ENCODE measurements at places on chromosomes 3 and 15. TPM values are rescaled to one million over a fixed set of nuclear protein-coding genes. Genes with fewer than 3 reads are reported as not detected.

DNA sequence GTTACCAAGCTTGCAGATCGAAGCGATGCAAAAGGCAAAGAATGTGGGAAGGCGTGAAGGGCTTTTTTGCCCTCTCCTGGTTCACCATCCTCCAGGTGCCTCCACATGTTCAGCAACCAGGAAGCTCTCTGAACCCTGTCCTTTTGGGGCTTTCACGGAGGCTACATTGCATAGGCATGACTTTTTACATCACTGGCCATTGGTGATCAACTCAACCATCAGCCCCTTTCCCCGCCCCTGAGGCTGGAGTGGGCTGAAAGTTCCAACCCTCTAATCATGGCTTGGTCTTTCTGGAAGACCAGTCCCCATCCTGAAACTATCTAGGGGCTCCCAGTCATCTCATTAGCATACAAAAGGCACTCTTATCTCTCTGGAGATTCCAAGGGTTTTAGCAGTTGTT, 52.6 kb downstream of the UACA start:
- H3K4me1 ChIP-seq: peaks cover 54% of the 10 kb centered on the region
- H3K27me3 ChIP-seq: no peaks in the 10 kb centered on the region

- DNase-seq: no peak
- no peaks in the 10 kb centered on the region for H3K4me1 ChIP-seq
- no peak overlapping the region for H3K4me3 ChIP-seq
- no peaks in the 10 kb centered on the region for H3K27me3 ChIP-seq
Observed at GRCh38 chr3:187498211-187498724, 130.1 kb downstream of the RTP4 start.

GRCh38 chr15:40241269-40242212, 2.7 kb downstream of the PAK6 start:
- no peak overlapping the region for H3K27ac ChIP-seq
- H3K36me3 ChIP-seq: no peaks in the 10 kb centered on the region
- no peak overlapping the region for H3K4me3 ChIP-seq

DNA sequence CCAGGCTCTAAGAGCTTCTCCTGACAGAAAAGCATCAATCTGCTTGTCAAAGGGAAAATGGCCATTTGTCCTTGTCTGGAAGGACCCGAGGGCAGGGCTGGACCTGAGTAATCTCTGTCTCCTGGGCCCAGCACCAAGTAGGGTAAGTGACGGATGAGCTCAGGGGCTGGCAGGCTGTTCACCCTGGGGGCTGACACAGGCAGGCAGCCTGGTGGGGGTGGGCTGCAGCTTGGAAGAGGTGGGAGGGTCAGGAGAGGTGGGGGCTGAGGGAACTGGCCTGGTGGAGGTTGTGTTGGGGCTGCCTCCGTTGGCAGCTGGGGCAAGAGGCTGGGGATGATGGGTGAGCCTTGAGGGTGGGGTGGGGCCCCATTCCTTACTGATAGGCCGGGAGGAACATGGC, 42.3 kb upstream of the ADPGK start:
- H3K4me3 ChIP-seq: no peak overlapping the region
- H3K27ac ChIP-seq: no peak overlapping the region
- H3K27me3 ChIP-seq: peaks cover 2% of the 10 kb centered on the region
- H3K4me1 ChIP-seq: no peaks in the 10 kb centered on the region
- DNase-seq: no peak

- peaks cover 26% of the 10 kb centered on the region for H3K4me1 ChIP-seq
- no peak for DNase-seq
- no peak overlapping the region for H3K27ac ChIP-seq
- no peaks in the 10 kb centered on the region for H3K36me3 ChIP-seq
Observed at GRCh38 chr15:70477750-70478250, 285.6 kb downstream of the UACA start.

DNA sequence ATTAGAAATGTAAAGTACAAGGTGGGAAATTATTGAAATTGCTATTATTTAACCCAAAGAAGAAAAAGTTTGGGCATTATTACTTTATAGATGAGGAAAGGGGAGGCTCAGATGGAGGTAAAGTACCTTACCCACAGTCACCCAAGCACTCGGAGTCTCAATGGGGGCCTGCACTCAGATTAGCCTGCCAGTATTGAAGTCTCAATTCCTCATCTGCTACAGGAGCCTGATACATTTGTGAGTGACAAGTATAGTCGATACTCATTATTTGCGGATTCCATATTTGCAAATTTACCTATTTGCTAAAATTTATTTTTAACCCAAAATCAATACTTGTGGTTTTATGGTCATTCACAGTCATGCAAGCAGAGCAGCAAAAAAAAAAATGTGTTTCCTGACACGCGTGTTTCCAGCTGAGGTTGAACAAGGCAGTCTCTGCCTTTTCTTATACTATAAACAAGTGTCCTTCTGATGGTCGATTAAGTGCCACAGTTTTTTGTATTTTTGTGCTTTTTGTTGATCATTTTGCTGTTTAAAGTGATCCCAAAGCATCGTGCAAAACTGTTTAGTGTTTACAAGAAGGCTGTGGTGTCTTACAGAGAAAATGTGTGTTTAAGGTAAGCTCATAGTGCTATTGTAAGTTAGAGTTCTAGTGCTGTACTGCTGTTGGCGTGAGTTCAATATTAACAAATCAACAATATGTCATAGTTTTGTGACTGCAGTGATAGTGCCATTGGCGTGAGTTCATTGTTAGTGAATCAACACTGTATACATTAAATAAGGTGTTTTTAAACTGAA, 48.0 kb downstream of the ARHGEF26 start:
- peak; percentile 17 for DNase-seq
- no peaks in the 10 kb centered on the region for H3K4me1 ChIP-seq
- H3K4me3 ChIP-seq: no peak overlapping the region

- H3K27ac ChIP-seq: no peak overlapping the region
- H3K36me3 ChIP-seq: no peaks in the 10 kb centered on the region
- no peak overlapping the region for H3K4me3 ChIP-seq
- DNase-seq: no peak
- no peaks in the 10 kb centered on the region for H3K27me3 ChIP-seq
Observed at GRCh38 chr15:59298225-59298853, 74.3 kb downstream of the MYO1E start.

- no peak overlapping the region for H3K4me3 ChIP-seq
- peak; percentile 47 for DNase-seq
- H3K4me1 ChIP-seq: peaks cover 2% of the 10 kb centered on the region
- H3K36me3 ChIP-seq: no peaks in the 10 kb centered on the region
- peaks cover 71% of the 10 kb centered on the region for H3K27me3 ChIP-seq
- no peak overlapping the region for H3K27ac ChIP-seq
Observed at GRCh38 chr15:67820992-67821783, 4.1 kb upstream of the SKOR1 start.

GRCh38 chr3:25686766-25687165, 22.1 kb upstream of the TOP2B start:
- no peak for DNase-seq
- peaks cover 21% of the 10 kb centered on the region for H3K4me1 ChIP-seq
- no peak overlapping the region for H3K27ac ChIP-seq
- H3K4me3 ChIP-seq: no peak overlapping the region
- H3K36me3 ChIP-seq: no peaks in the 10 kb centered on the region
- H3K27me3 ChIP-seq: no peaks in the 10 kb centered on the region

- no peak overlapping the region for H3K4me3 ChIP-seq
- H3K36me3 ChIP-seq: no peaks in the 10 kb centered on the region
- no peak overlapping the region for H3K27ac ChIP-seq
- no peak for DNase-seq
Observed at GRCh38 chr3:25386686-25387255, 41.3 kb upstream of the RARB start.

DNA sequence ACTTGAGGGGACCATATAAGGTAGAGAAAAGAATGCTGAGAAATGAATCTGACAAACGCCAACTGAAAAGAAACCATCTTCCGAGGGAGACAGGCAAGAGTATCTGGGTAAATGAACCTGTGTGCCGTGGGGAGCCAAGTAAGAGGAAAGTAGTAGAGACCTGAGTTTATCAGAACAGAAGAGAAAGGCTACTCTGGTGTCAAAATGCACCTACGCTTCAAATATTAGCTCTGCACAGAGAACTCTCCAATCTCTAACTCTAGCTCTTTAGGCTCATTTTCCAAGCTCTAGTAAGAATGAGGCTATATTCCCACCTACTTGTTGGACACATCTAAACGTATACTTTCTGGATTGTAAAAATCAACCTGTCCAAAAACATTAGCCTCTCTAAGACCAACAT, 53.5 kb downstream of the TOP2B start:
- no peak for DNase-seq
- H3K27me3 ChIP-seq: no peaks in the 10 kb centered on the region
- H3K4me1 ChIP-seq: no peaks in the 10 kb centered on the region
- H3K4me3 ChIP-seq: no peak overlapping the region
- peaks cover 22% of the 10 kb centered on the region for H3K36me3 ChIP-seq
- no peak overlapping the region for H3K27ac ChIP-seq

- no peak for DNase-seq
- H3K27me3 ChIP-seq: no peaks in the 10 kb centered on the region
- H3K4me1 ChIP-seq: no peaks in the 10 kb centered on the region
- no peak overlapping the region for H3K4me3 ChIP-seq
Observed at GRCh38 chr3:157999246-157999645, 107.0 kb downstream of the SHOX2 start.

DNA sequence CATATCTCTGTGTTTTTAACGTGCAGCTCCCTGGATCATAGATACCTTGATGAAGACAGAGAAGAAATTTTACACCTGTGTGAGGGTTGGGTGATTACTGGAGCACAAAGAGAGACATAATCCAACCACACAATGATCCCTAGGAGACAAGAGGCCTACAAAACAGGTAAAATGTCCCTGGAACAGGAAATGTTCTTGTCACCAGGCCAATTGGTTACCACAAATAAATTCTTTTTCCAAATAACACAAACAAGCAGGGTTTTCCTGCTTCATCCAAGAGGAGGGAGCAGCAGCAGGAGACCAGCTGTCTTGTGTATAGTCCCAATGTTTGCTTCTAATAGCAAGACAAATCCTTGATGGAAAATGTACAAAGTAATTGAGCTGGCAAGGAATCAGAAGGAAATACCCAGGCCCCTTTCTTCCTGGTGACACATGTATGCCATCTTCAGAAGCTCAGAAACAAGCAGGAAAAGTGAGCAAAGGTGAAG, 1.4 kb downstream of the MGLL start:
- peaks cover 23% of the 10 kb centered on the region for H3K4me1 ChIP-seq
- peak; percentile 57 for DNase-seq
- peak overlapping the region; percentile 44 for H3K27ac ChIP-seq
- H3K4me3 ChIP-seq: peak overlapping the region; percentile 65

- H3K4me3 ChIP-seq: no peak overlapping the region
- no peaks in the 10 kb centered on the region for H3K27me3 ChIP-seq
- peaks cover 23% of the 10 kb centered on the region for H3K4me1 ChIP-seq
- no peaks in the 10 kb centered on the region for H3K36me3 ChIP-seq
Observed at GRCh38 chr3:12486916-12487315, 2.6 kb downstream of the TSEN2 start.

DNA sequence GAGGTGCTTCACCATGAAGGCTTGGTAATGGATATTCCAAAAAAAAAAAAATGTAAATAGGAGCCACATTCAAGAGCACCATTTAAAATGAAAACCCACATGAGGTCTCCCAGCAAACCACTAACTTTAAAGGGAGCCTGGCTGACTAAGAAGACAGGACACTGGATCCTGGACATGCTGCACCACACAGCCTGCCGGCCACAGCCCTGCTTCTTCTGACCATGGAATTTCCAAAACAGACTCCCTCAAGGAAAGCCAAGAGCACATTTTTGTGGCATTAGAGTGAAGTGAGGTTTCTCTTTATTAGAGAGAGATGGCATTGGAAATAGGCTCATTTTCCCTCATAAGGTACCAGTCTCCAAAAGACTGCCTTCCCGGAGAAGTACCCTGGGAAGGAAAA, 113.9 kb downstream of the RORA start:
- DNase-seq: no peak
- no peaks in the 10 kb centered on the region for H3K36me3 ChIP-seq
- H3K4me1 ChIP-seq: no peaks in the 10 kb centered on the region
- H3K4me3 ChIP-seq: no peak overlapping the region
- no peaks in the 10 kb centered on the region for H3K27me3 ChIP-seq
- no peak overlapping the region for H3K27ac ChIP-seq

GRCh38 chr3:140711390-140712035, 33.6 kb downstream of the TRIM42 start:
- no peak overlapping the region for H3K27ac ChIP-seq
- no peaks in the 10 kb centered on the region for H3K27me3 ChIP-seq
- no peak overlapping the region for H3K4me3 ChIP-seq
- H3K36me3 ChIP-seq: no peaks in the 10 kb centered on the region
- DNase-seq: no peak
- no peaks in the 10 kb centered on the region for H3K4me1 ChIP-seq

GRCh38 chr3:16059081-16059537, 115.4 kb upstream of the GALNT15 start:
- no peak for DNase-seq
- H3K27ac ChIP-seq: peak overlapping the region; percentile 94
- no peaks in the 10 kb centered on the region for H3K27me3 ChIP-seq
- no peak overlapping the region for H3K4me3 ChIP-seq
- H3K4me1 ChIP-seq: peaks cover 55% of the 10 kb centered on the region

Gene VGLL4
- 67.0 TPM for total RNA-seq

Gene KCNAB1
- total RNA-seq: 11.7 TPM

Gene SLC15A2
- 0.60 TPM for total RNA-seq

Gene CNTN3
- not detected for total RNA-seq
